T-cell (primary cell): ENCODE measurements at places on chromosomes 2 and 18.

DNA sequence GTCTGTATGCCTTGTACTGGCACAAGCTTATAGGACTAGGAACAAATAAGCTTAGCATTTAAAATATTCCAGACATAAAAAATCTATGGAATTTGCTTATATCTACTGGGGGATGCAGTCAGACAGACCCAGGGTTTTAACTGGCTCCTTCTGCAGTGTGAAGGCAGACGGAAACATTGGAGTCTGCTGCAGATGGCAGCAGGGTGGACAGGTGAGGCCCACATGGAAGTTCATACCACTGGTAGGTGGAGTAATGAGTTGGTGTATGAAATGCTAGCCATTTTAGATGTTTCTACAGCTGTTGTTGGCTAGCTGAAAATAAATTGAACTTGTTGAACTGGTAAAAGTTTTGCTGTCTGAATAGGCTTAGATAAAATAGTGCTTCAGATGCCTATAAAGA is 17.7 kb downstream of the SPTBN1 start:
- H3K27ac ChIP-seq = no peak overlapping the region
- peaks cover 2% of the 10 kb centered on the region for H3K4me1 ChIP-seq
- H3K27me3 ChIP-seq = no peaks in the 10 kb centered on the region
- no peaks in the 10 kb centered on the region for H3K36me3 ChIP-seq

DNA sequence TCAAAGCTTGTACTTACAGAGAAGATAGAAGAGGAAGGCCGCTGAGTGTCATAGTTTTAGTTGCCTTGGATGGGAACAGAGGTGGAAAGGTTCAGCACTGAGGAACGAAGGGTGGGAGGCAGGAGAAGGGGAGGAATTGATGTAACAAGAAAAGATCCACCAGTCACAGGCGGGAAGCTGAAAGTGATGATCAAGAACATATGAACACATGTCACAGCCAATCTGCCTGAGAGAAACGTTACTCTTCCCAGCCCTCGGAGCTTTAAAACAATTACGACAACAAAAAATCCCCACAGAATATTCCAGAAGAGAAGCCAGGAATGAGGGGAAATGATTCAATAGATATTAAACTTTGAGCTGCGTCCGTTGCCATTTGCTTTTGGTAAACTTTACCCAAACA is 87.1 kb downstream of the TSHZ1 start:
- H3K27ac ChIP-seq = no peak overlapping the region
- H3K36me3 ChIP-seq = no peaks in the 10 kb centered on the region
- H3K4me1 ChIP-seq = no peaks in the 10 kb centered on the region
- H3K4me3 ChIP-seq = no peak overlapping the region
- no peak for DNase-seq

- no peaks in the 10 kb centered on the region for H3K4me1 ChIP-seq
- H3K36me3 ChIP-seq = no peaks in the 10 kb centered on the region
- no peaks in the 10 kb centered on the region for H3K27me3 ChIP-seq
These were observed 241.4 kb downstream of the KCNS3 start for GRCh38 chr2:18119883-18120282.

DNA sequence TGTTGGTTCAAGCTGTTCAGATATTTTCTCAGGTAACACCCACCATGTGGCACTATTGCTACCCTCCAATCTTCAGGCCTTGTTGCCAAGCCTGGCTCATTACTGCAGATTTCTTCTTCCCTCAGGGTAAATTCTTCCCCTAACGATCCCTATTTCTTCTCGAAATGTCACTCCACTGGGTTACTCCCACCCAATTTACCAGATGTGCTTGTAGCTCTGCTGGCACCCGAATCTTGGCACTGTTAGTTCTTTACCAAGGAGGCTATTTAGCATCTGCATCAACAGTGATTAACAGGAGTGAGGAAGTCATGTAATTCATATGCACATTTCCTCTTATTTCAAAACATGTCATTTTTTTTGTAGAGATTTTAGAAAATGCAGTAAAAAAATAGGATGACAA is 217.1 kb upstream of the CYRIA start:
- no peak overlapping the region for H3K4me3 ChIP-seq
- H3K27me3 ChIP-seq = no peaks in the 10 kb centered on the region
- H3K27ac ChIP-seq = no peak overlapping the region
- no peaks in the 10 kb centered on the region for H3K4me1 ChIP-seq
- H3K36me3 ChIP-seq = no peaks in the 10 kb centered on the region

DNA sequence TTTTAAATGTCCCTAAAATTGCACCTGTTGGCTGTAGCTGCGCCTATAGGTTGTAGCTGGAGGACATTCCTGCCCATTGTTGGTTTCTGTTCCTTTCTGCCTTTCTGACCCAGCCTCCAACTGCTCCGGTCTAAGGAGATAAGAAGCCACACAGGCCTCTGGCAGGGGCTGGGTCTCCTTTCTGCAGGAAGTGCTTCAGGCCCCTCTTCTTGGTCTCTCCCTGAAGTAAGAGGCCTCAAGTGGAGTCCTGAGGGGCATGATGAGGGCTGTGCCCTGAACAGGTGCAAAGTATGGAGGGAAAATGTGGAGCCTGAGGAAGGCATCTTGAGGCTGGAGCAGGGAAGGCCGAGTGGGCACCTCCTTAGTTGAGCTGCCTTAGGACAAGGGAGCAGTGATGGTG is 10.4 kb upstream of the SFTPB start:
- no peak for DNase-seq
- no peaks in the 10 kb centered on the region for H3K36me3 ChIP-seq
- no peak overlapping the region for H3K4me3 ChIP-seq
- peaks cover 17% of the 10 kb centered on the region for H3K27me3 ChIP-seq
- H3K4me1 ChIP-seq = peaks cover 15% of the 10 kb centered on the region

- H3K4me1 ChIP-seq = no peaks in the 10 kb centered on the region
- no peaks in the 10 kb centered on the region for H3K36me3 ChIP-seq
- no peak overlapping the region for H3K4me3 ChIP-seq
- H3K27ac ChIP-seq = no peak overlapping the region
- DNase-seq = no peak
- H3K27me3 ChIP-seq = peaks cover 8% of the 10 kb centered on the region
These were observed 16.2 kb downstream of the ADRA2B start for GRCh38 chr2:96099861-96100798.

- no peaks in the 10 kb centered on the region for H3K27me3 ChIP-seq
- H3K4me3 ChIP-seq = no peak overlapping the region
- H3K36me3 ChIP-seq = no peaks in the 10 kb centered on the region
- no peak for DNase-seq
- H3K27ac ChIP-seq = no peak overlapping the region
- H3K4me1 ChIP-seq = no peaks in the 10 kb centered on the region
These were observed 121.5 kb upstream of the PDE1A start for GRCh38 chr2:182548031-182548950.

GRCh38 chr2:129791712-129792111 is 187.8 kb upstream of the RAB6C start:
- no peaks in the 10 kb centered on the region for H3K36me3 ChIP-seq
- no peak overlapping the region for H3K27ac ChIP-seq
- H3K27me3 ChIP-seq = peaks cover 6% of the 10 kb centered on the region
- no peaks in the 10 kb centered on the region for H3K4me1 ChIP-seq
- no peak overlapping the region for H3K4me3 ChIP-seq

GRCh38 chr2:162968306-162968705 is 129.7 kb upstream of the KCNH7 start:
- no peaks in the 10 kb centered on the region for H3K36me3 ChIP-seq
- DNase-seq = no peak
- H3K4me3 ChIP-seq = no peak overlapping the region
- no peaks in the 10 kb centered on the region for H3K27me3 ChIP-seq
- no peak overlapping the region for H3K27ac ChIP-seq

DNA sequence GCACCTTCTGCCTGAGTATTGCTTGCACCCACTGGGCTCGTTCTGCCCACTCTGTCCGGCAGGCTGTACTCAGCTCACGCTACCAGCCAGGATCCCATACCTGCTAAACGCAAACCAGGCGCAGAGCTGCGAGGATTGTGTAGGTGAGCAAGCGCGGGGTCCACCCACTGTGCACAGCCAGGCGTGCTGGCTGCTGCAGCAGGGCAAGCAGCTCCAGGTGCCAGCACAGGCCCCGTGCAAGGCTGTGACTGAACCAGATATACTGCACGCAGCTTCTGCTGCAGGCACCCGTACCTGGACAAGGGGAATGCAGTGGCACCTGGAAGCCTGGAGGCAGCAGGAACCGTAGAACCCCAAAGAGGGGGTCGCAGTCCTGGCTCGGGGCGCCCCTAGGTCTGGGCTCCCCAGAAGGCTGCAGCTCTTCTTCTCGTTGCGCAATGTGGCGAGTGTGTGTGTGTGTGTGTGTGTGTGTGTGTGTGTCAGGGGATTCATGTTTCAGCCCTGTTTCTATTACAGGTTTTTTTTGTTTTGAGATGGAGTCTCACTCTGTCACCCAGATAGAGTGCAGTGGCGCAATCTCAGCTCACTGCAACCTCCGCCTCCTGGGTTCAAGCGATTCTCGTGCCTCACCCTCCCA is 46.1 kb upstream of the RAB1A start:
- H3K36me3 ChIP-seq = no peaks in the 10 kb centered on the region
- no peak for DNase-seq
- no peaks in the 10 kb centered on the region for H3K4me1 ChIP-seq
- no peaks in the 10 kb centered on the region for H3K27me3 ChIP-seq
- H3K4me3 ChIP-seq = no peak overlapping the region
